Neural progenitor cell (in vitro differentiated cells): ENCODE measurements at places on chromosomes 11 and 22. TPM values are rescaled to one million over a fixed set of nuclear protein-coding genes. Genes with fewer than 3 reads are reported as not detected.

DNA sequence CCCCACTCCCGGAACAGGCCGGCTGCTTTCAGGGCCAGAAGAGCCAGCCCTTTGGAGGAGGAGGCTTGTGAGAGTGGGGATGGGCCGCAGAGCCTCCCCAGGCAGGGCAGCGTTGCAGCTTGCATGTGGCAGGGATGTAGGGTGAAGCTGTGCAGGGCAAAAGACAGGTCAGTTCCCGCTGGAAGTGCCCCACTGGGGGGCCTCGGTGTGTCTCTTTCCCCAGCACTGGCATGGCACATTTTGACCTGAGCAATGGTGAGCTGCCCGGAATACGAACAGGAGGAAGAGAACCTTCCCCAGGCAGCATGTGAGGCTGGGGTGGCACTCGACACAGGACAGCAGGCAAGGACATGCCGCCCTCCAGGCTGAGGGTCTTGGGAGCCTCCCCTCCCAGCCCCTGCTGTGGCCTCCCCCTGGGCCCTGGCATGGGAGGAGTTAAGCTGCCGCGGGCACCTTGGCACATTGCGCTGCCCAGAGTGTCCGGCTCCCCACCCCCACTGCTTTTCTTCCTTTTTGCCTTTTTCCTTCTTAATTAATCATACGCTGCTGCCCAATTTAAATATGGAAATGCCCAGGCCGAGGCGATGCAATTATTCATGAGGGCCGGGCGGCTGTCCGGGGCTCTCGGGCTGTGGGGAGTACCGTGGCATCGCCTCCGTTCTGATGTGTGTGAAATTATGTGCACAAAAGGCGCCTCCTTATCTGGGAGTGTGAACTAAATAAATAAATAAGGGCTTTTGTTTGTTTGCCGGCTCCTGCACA is 76.0 kb upstream of the WNT7B start:
- no peak overlapping the region for H3K4me3 ChIP-seq
- no peaks in the 10 kb centered on the region for H3K4me1 ChIP-seq
- H3K27ac ChIP-seq: no peak overlapping the region
- H3K27me3 ChIP-seq: peaks cover 63% of the 10 kb centered on the region

DNA sequence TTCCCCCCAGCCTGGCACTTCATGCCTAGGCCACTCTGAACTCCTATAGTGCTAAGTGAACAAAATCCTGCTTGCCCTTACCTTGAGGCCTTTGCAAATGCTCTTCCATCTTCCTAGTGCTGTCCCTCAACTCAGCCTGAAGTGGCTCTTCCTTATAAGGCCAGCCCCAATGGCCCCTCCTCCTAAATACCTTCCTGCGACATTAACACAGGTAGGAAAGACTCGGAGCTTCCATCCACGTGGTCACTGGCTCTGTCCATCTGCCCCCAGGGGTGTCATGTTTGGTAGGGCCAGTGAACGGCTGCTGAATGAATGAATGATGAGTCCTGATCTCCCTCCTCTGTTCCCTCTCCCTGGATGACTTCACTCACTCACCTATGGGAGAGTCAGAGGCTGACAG is 4.2 kb downstream of the PDE2A start:
- DNase-seq: no peak
- peaks cover 22% of the 10 kb centered on the region for H3K27me3 ChIP-seq
- peaks cover 31% of the 10 kb centered on the region for H3K4me1 ChIP-seq
- no peaks in the 10 kb centered on the region for H3K36me3 ChIP-seq
- no peak overlapping the region for H3K27ac ChIP-seq

DNA sequence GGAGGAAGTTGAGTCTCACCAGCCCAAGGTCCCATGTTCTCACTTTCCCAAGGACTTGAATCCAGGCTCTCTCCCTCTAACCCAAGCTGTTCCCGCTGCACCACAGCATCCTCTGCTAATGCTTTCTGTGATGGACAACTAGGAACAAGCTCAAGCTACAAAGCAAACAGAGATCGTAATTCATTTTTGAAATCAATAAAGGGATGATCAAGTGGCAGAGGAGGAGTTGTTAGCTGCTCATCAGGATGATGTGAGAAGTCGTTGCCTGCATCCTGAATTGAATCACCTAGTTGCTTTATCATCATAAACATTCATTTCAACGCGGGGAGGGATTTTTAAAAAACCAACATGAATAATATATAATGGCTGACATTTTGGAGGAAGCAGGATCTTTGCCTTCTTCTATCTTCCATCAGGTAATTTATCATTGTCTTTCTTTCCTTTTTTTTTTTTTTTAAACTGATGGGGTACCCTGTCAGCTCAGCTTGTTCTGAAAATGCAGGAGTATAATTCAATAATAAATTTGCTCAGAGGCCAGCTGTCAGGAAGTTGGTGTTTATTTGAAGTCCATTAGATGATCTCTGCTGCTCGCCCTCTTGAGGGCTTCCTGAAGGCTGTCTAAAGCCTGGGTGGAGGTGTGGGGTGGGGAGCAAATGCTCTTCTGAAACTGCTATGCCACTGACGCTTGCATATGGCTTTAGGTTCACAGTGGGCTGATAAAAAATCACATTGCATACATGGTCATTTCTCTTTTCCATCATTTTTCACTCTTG is 174.4 kb upstream of the NARS2 start:
- H3K4me3 ChIP-seq: no peak overlapping the region
- no peaks in the 10 kb centered on the region for H3K27me3 ChIP-seq
- no peak overlapping the region for H3K27ac ChIP-seq

GRCh38 chr11:2929950-2930703 is 907 bp upstream of the PHLDA2 start:
- H3K4me3 ChIP-seq: peak overlapping the region; percentile 16
- no peak overlapping the region for H3K27ac ChIP-seq
- peak; percentile 63 for DNase-seq
- peaks cover 61% of the 10 kb centered on the region for H3K27me3 ChIP-seq
- H3K4me1 ChIP-seq: no peaks in the 10 kb centered on the region
- H3K36me3 ChIP-seq: no peaks in the 10 kb centered on the region

DNA sequence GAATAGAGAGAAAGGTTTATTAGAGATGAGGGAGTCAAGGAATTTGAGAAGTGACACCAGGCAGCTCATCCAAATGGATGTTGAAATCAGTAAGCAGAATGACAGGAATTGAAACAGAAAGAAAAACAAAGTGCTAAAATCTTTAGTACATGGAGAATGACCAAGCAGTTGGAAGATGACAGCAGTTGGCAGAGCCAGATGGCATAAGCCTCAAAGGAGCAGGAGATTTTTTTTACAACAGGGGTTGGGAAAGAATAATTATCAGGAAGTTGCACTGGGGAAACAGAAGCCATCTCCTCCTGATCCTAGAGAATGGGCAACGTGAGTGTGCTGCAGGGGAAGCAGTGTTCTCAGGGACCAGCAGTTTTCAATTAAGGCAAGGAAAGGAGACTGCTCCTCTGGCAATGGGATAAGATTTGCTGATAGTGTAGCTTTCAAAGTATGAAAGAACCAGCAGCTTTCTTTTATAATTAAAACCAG is 28.9 kb downstream of the RAB39A start:
- no peaks in the 10 kb centered on the region for H3K36me3 ChIP-seq
- peaks cover 9% of the 10 kb centered on the region for H3K4me1 ChIP-seq
- H3K27me3 ChIP-seq: no peaks in the 10 kb centered on the region
- no peak overlapping the region for H3K4me3 ChIP-seq
- H3K27ac ChIP-seq: no peak overlapping the region

Gene PHOX2A
- not detected in 2 replicates for total RNA-seq

DNA sequence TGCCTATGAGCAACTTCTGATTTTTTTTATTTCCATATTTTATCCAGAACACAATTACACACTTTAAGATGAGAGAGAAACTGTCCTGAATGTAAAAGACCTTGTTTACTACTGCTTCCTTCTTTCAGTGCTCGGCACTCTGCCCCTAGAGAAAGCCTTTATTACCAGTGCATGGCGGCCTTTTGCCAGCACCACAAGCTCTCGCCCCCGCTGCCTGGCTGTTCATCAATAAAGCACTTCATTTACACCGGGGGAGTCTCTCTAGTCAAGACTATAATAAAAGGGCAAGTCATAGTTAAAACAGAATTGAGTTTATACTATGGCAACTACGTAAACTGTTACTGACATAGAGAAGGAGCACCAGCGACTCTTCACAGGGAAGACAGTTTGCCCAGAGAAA is 259.5 kb downstream of the CADM1 start:
- no peaks in the 10 kb centered on the region for H3K36me3 ChIP-seq
- no peak overlapping the region for H3K4me3 ChIP-seq
- DNase-seq: no peak
- H3K27me3 ChIP-seq: no peaks in the 10 kb centered on the region
- peaks cover 4% of the 10 kb centered on the region for H3K4me1 ChIP-seq
- no peak overlapping the region for H3K27ac ChIP-seq

Gene TXN2
- total RNA-seq: 19.8 and 31.8 TPM in 2 replicates

DNA sequence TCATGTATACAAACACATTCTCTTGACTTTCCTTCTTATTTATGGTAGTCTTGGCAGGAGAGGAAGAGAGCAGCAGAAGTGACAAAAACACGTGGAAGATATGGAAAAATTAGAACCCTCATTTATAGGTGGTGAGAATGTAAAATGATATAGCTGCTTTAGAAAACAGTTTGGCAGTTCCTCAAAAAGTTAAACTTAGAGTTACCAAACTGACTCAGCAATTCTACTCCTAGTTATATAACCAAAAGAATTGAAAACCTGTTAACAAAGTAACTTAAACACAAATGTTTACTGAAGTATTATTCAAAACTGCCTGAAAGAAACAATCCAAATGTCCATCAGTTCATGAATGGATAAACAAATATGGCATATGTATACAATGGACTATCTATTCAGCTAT is 16.8 kb downstream of the NUCB2 start:
- H3K36me3 ChIP-seq: peaks cover 7% of the 10 kb centered on the region
- no peaks in the 10 kb centered on the region for H3K4me1 ChIP-seq
- H3K4me3 ChIP-seq: no peak overlapping the region
- H3K27ac ChIP-seq: no peak overlapping the region
- DNase-seq: no peak

DNA sequence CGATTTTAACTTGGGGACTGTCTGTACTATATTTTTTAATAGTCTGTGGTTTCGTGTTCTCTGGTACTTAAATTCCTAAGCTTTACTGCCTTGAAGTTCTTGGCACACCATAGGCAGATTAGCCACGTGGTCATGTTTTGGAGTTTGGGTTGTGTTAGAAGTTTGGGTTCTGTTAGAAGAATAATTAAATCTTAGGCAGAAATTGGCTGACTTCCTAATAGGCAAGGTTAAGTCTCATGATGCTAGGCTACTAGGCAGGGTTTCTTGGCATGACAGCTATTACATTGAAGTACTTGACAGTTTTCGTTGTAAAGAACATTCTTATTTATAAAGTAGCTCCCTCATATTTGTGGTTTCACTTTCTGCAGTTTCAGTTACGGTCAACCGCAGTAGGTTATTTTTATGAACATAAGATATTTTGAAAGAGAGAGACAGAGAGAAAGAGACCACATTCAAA is 30.0 kb upstream of the MMP7 start:
- H3K36me3 ChIP-seq: no peaks in the 10 kb centered on the region
- no peak overlapping the region for H3K27ac ChIP-seq
- no peak overlapping the region for H3K4me3 ChIP-seq
- no peaks in the 10 kb centered on the region for H3K27me3 ChIP-seq

Gene BIRC2
- 52.5 and 78.1 TPM in 2 replicates for total RNA-seq

Gene PNPLA2
- 2.6 and 20.9 TPM in 2 replicates for total RNA-seq

- no peak for DNase-seq
- no peaks in the 10 kb centered on the region for H3K27me3 ChIP-seq
- H3K4me1 ChIP-seq: peaks cover 54% of the 10 kb centered on the region
- no peak overlapping the region for H3K27ac ChIP-seq
- no peak overlapping the region for H3K4me3 ChIP-seq
- no peaks in the 10 kb centered on the region for H3K36me3 ChIP-seq
Measured at GRCh38 chr11:77174559-77174958, 46.5 kb downstream of the MYO7A start.

DNA sequence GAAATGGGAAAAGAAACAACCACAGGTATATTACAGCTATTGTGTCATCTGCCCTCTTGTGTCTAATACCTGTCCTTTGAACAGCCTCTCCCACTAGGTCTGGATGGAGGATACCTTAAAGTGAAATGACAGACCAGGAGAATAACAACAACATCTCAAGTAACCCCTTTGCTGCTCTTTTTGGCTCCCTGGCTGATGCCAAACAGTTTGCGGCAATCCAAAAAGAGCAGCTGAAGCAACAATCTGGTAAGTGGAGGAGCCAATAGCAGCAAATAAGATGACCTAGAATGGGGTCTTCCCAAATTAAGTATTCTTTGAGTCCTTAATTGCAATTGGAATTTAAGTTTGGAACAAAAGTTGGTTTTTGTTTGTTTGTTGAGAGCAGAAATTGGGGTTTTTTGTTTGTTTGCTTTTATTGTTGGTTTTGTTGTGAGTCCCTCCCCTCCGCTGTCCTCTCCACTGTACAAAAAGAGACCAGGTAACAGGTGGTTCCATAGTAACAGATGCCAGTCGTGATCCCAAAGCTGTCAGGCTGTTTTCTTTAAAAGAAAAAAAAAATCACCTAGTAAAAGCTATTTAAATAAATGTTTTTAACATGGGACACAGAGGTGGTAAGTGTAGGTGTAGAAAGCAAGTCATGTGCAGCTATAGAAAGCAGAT is 5.7 kb downstream of the UBE4A start:
- no peak for DNase-seq
- peaks cover 3% of the 10 kb centered on the region for H3K36me3 ChIP-seq
- no peak overlapping the region for H3K4me3 ChIP-seq
- no peaks in the 10 kb centered on the region for H3K4me1 ChIP-seq
- no peaks in the 10 kb centered on the region for H3K27me3 ChIP-seq

Gene AIFM3
- 4.3 and 12.0 TPM in 2 replicates for total RNA-seq

Gene VSTM5
- total RNA-seq: 0.25 and 0.37 TPM in 2 replicates
